GM23248 (cell line): ENCODE measurements at places on chromosomes 1 and 21. TPM values are rescaled to one million over a fixed set of nuclear protein-coding genes. Genes with fewer than 3 reads are reported as not detected.

Gene FAM177B
- polyA plus RNA-seq, result not detected in 2 replicates

Gene MEAF6
- 96.2 and 99.5 TPM in 2 replicates for polyA plus RNA-seq

Gene CNKSR1
- 0.10 TPM in 1 of 2 replicates, not detected in the other for polyA plus RNA-seq

Gene AADACL3
- not detected in 2 replicates for polyA plus RNA-seq

Gene LRRIQ3
- not detected in 2 replicates for polyA plus RNA-seq

Gene GPR157
- 2.6 and 2.7 TPM in 2 replicates for polyA plus RNA-seq

Gene CFHR1
- 0.47 and 0.74 TPM in 2 replicates for polyA plus RNA-seq

Gene PLA2G2D
- not detected in 2 replicates for polyA plus RNA-seq

Gene SLFNL1
- polyA plus RNA-seq, result 0.21 TPM in 1 of 2 replicates, not detected in the other

Gene PAQR6
- 0.38 and 0.81 TPM in 2 replicates for polyA plus RNA-seq

Gene AVPR1B
- polyA plus RNA-seq, result not detected in 2 replicates

Gene F13B
- polyA plus RNA-seq, result not detected in 2 replicates

Gene C1orf141
- polyA plus RNA-seq, result not detected in 2 replicates

Gene AGMAT
- polyA plus RNA-seq, result 0.75 and 0.85 TPM in 2 replicates

Gene NUAK2
- 3.7 and 3.8 TPM in 2 replicates for polyA plus RNA-seq

Gene HCRTR1
- polyA plus RNA-seq, result not detected in 2 replicates

Gene C1QA
- polyA plus RNA-seq, result not detected in 2 replicates

Gene PTAFR
- polyA plus RNA-seq, result 0.08 TPM in 1 of 2 replicates, not detected in the other

Gene FTCD
- not detected in 2 replicates for polyA plus RNA-seq

Gene PROX1
- polyA plus RNA-seq, result 0.20 and 0.35 TPM in 2 replicates

Gene CHAF1B
- 5.2 and 5.3 TPM in 2 replicates for polyA plus RNA-seq

Gene OR2T29
- not detected in 2 replicates for polyA plus RNA-seq

Gene TRPM2
- polyA plus RNA-seq, result not detected in 2 replicates

Gene SYDE2
- 1.4 TPM in 2 replicates for polyA plus RNA-seq

Gene DSCAM
- not detected in 2 replicates for polyA plus RNA-seq

Gene LAPTM5
- 0.36 and 0.74 TPM in 2 replicates for polyA plus RNA-seq

Gene PTPRC
- polyA plus RNA-seq, result 0.66 and 0.70 TPM in 2 replicates

Gene IFI44
- polyA plus RNA-seq, result 0.86 and 1.3 TPM in 2 replicates

Gene SAMD13
- polyA plus RNA-seq, result 0.71 and 0.78 TPM in 2 replicates

Gene FCRL2
- not detected in 2 replicates for polyA plus RNA-seq

Gene WNT9A
- 0.09 and 0.29 TPM in 2 replicates for polyA plus RNA-seq

Gene GLUL
- polyA plus RNA-seq, result 119 and 127 TPM in 2 replicates

Gene SPRR4
- not detected in 2 replicates for polyA plus RNA-seq

Gene ATF6
- 14.8 TPM in 2 replicates for polyA plus RNA-seq

Gene TMEM240
- polyA plus RNA-seq, result 0.44 and 0.76 TPM in 2 replicates

Gene PBX1
- 9.7 and 9.8 TPM in 2 replicates for polyA plus RNA-seq

Gene CDC7
- 3.7 and 4.7 TPM in 2 replicates for polyA plus RNA-seq

Gene CELA3B
- not detected in 2 replicates for polyA plus RNA-seq

Gene AKR1A1
- 106 and 108 TPM in 2 replicates for polyA plus RNA-seq

Gene PLA2G2A
- 0.35 TPM in 1 of 2 replicates, not detected in the other for polyA plus RNA-seq

Gene FAM72C
- polyA plus RNA-seq, result 0.94 TPM in 1 of 2 replicates, not detected in the other

Gene HHAT
- 1.6 and 1.8 TPM in 2 replicates for polyA plus RNA-seq

Gene TBX15
- 39.8 and 41.7 TPM in 2 replicates for polyA plus RNA-seq

Gene TESK2
- polyA plus RNA-seq, result 1.5 and 1.8 TPM in 2 replicates

Gene SLC1A7
- 0.51 and 0.76 TPM in 2 replicates for polyA plus RNA-seq

Gene HSD11B1
- polyA plus RNA-seq, result 1.0 and 1.8 TPM in 2 replicates

Gene FCRL1
- polyA plus RNA-seq, result not detected in 2 replicates

Gene MARK1
- polyA plus RNA-seq, result 0.18 and 0.40 TPM in 2 replicates
